ENCODE measurements at places on chromosomes 13 and 19.
A peak's percentile ranks its signal among the peaks of the same experiment; 100 is the strongest.

- peak; percentile 77 for DNase-seq
Measured at GRCh38 chr13:30673669-30674521, 56.2 kb downstream of the USPL1 start.

DNA sequence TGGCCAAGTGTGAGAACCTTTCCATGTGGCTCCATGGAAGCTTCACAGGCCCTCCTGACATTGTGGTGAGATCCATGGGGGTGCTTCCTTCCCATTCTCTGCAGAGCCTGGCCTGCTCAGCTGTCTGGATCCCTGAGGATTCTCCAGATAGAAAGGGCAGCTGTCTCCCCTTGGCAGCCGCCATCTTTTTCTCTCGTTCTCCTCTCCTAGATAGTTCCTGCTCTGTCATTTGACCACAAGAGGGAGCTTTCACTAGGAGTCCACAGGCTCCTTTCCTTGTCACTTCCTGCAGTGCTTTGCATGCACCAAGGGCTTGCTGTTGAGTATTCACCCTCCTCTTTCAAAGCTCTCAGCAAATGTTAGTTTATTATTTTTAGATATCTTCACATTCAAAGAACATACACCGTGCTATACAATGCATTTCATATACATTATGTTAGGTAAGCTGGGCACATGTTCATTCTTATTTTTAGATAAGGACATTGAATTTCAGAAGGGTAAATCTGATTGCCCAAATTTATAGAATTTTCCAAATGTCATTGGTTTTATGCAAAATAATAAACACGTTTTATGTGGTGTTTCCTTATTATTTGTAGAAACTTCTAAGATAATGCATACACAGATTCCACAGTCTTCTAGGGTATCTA, 133.2 kb downstream of the FRY start:
- DNase-seq: peak; percentile 33

GRCh38 chr13:45511310-45512097, 46.8 kb downstream of the COG3 start:
- peak; percentile 69 for DNase-seq

DNA sequence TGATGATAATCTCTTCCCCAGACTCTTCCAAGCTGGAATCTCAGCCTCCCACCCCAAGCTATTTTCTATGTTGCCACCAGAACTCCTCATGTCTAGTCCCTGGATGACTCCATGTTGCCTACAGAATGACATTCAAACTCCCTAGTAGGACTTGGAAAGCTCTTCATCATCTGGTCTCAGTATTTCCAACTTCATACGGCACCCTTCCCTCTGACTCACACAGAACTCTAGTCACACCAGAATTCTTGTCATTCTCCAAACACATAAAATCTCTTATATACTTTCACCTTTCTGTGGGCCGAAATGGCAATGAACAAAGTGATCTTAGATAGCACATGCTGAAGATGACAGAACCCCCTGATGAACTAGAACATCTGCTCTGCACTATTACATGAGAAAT, 86.2 kb downstream of the CAB39L start:
- no peak for DNase-seq

DNA sequence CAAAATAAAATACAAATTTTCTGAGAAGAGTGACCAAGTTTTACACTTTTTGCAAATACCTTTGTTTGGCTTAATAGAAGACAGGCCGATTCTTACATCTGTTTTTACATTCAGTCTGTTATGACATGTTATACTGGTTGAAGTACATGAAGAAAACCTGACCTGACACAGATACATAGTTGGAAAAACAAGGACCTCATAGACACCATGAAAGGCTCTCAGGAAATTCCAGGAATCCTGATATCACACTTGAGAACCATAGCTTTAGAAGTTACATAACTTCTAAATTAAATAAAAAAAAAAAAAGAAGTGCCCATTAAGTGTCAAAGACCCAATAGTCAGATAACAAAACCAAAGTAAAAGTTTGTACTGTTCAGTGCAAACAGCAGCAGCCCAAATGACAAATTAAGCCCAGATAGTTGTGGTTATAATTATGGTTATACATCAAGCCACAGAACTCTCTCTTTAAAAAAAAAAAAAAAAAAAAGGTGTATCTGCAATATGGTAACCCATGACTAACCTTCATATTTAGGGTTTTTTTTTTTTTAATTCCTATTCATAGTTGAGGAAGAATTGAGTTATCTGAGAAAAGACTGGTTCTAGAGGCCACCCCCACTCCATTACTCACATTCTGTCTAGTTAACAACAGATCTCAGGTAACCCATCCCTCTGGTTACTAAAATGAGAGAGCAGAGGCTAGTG, 19.8 kb downstream of the RBM26 start:
- DNase-seq: no peak

DNA sequence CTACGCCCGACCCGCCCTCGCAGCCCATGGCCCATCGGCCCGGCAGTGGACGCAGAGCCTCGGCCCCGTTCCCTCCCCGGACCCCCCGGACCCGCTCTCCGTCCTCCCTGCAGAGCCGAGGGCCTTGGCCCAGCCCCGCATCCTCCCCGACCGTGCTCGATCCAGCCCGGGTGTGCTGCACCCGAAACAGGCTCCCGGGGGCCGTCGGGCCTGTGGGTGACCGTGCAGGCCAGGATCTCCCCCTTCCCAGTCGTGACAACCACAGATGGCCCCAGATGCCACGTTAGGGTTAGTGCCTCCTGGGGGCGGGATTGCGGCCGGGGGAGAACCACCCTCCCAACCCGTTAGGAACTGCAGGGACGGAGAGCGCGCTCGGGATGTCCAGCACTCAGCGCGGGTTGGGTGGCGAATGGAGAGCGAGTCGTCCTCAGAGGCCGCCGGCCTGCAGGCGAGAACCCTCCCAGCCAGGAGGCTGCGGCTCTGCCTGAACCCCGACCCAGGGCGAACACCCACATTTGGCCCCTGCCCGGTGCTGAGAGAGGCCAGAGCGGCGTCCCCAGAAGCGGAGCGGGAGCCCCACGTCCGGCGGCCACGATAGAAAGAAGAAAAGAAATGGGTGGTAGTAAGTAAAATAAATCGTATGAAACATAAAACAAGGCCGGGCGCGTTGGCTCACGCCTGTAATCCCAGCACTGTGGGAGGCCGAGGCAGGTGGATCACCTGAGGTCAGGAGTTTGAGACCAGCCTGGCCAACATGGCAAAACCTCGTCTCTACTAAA, 6.7 kb upstream of the MADCAM1 start:
- no peak for DNase-seq

- no peak for DNase-seq
Measured at GRCh38 chr19:50264483-50265186, 61.2 kb downstream of the MYH14 start.

GRCh38 chr13:94610475-94610874, 8.8 kb downstream of the GPR180 start:
- DNase-seq: no peak

DNA sequence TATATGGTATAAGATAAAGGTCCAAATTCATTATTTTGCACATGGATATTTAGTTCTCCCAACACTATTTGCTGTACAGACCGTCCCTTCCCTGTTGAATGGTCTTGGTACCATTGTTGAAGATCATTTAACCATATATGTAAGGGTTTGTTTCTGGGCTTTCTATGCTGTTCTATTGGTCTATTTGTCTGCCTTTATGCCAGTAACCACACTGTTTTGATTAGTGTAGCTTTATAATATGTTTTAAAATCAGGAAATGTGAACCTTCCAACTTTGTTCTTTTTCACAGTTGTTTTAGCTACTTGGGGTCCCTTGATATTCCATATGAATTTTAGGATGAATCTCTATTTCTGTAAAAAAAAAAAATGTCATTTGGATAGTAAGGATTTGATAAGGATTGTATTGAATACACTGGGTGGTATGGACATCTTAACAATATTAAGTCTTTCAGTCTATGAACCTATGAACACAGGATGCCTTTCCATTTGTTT, 16.9 kb downstream of the IFT88 start:
- no peak for DNase-seq

GRCh38 chr19:43700395-43701000, 15.4 kb upstream of the IRGC start:
- DNase-seq: no peak

Measured in neuronal stem cell (in vitro differentiated cells).